Suppressor macrophage treated with lipopolysaccharide for 1 hour (primary cell): ENCODE measurements at places on chromosomes 7 and 10.

DNA sequence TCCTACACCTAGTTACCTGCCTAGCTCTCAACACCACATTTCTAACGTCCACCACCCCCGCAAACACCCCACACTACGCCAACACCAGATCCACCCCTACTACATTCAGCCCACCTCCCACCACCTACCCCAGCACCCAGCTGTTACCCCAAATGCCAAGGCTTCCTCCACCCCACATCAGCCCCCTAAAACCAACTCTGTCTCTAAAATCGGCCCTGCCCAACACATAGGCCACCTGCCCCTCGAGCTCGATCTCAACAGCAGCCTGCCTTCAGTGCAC is 53.3 kb upstream of the SLF2 start:
- DNase-seq = no peak

GRCh38 chr7:158589653-158590052 is 2.0 kb upstream of the PTPRN2 start:
- DNase-seq = no peak

DNA sequence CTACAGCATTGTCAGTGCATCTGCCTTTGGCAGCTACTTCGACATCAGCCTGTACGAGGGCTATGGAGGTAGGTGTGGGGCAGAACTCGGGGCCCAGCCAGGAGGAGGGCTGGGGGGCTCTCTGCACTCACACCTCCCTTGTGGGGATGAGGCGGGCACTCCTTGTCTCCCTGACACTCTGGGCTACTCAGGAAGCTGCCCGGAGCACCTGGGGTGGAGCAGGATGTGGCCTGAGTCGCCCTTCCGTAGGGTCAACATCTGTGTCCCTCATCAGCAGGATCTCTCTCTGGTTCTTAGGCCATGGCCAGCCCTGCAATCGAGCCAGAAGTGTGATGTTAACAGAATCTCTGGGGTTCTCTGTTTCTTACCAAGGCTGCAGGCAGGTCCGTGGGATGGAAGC is 40.2 kb downstream of the C10orf105 start:
- DNase-seq = no peak

GRCh38 chr7:2217206-2217605 is 15.5 kb downstream of the MAD1L1 start:
- DNase-seq = no peak

DNA sequence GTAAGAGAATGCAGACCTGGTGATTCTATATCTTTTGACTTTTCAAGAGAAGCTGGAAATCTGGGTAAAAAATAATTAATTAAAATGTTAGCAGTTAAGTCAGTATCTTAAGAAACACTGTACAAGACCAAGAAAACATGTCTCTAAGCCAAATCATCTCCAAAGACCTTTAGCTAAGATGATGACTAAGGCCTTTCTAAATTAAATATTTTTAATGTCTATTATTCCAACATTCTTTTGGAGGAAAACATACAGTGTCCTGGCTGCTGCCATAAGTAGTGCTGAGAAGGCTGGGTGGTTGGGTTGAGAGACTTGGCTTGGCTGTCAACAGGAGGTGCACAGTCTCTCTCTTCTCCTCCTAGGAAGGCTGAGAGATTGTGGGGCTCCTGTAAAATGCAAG is 20.3 kb downstream of the STARD3NL start:
- no peak for DNase-seq

DNA sequence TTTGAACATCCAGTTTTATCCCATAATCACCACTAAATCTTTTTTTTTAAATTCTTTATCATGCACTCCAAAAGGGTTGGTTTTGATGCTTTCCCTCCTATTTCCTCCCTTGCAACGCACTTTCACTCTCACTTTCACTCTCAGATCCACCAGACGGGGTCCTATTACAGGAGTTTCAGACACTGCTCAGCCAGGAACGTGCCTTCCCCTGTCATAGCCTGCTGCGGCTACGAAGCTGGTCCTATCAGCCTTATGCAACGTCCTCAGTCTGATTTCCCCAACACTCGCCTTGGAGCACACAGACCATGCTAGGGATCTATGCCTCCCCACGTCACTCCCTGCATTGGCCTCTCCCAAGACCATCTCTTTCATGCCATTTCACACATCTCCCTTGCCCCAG is 23.4 kb downstream of the ZPBP start:
- DNase-seq = peak; percentile 52

DNA sequence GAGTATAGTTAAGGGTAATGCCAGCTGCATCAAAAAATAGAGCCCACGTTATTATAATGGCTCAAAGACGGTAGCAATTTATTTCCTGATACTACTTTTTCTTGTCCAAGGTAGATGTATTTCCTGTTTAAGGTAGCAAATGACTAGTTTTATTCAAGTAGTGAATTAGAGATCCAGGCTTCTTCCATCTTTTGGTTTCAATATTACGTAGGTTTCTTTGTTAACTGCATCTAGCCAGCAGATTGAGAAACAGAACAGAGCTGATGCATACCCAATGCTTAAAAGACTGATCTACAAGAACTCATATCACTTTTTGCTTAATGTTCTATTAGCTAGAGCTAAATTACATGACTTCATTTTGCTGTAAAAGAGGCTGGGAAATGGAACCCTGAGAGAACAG is 992.1 kb downstream of the NRG3 start:
- no peak for DNase-seq

DNA sequence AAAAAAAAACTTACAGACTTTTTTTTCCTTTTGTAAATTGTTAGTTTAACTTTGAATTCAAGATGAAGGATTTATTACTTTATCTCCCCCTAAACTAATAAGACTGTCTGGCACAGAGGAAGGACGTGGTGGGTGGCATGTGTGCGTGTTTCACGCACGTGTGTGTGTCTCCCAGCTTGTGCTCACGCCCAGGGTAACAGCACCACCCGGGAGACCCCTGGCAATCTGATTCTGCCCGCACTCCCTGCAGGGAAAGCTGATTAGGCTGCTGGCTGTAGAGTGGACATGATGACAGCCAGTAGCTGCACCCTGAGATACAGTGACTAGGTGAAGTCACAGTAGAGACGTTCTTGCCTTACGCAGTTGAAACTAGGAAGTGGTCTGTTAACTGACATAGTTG is 25.3 kb downstream of the WIPI2 start:
- DNase-seq = no peak

GRCh38 chr7:39333701-39334100 is 232.5 kb upstream of the YAE1 start:
- no peak for DNase-seq

DNA sequence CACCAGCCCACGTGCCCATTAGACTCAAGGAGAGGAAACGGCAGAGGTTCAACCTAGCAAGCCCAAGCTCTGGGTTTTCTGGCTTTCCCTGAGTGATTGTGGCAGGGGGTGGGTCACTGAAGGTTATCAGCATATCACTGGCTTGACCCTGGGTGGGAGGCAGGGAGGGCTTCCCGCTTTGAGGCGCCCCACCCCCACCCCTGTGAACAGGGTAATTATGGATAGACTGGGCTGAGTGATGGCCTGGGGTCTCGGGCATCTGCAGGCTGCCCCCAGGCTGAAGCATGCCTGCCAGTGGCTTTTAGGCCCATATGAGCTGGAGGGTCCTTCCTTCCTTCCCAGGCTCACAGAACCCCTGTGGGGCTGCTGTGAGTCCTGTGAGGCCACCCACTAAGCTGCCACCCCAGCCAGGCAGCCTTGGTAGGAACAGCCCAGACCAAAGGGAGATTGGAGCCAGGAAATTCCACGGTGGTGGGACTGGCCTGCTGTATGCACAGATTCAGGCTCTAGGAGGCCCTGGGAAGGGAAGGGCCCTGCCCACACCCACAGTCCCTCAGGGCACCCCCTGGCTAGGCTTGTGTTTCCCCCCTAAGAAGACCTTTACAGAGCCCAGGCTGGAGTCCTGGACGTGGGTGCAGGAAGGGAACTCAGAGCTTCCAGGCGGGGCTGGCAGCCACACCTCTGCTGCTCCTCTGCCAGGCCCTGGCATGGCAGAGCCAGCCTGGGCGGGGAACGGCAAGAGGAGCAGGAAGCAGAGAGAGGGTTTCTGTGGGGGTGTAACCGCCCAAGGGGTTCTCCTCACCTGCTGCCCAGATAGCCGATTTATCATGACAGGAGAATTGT is 33.1 kb downstream of the GPRIN2 start:
- DNase-seq = no peak

- DNase-seq = no peak
These were observed 411.8 kb downstream of the ARL4A start for GRCh38 chr7:13099154-13099795.

DNA sequence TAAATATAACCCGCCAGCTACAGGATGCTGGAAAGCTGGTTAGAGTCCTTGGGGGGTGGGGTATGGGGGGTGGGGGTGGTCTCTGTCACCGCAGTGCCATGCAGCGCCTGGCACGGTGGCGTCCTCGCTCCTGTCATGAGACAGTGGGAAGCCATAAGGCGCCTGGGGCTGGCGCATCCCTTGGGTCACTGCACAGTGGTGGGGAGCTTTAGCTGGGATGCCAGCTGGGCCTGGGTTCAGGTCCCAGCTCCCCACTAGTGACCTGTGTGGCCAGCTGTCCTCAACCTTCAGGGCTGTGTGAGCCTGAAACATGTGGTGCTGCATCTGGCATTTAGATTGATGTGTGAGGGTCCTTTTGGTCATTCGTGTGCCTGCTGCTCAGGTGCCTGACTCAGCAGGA is 93.9 kb downstream of the BMS1 start:
- no peak for DNase-seq

GRCh38 chr10:80057171-80057570 is 21.3 kb upstream of the TMEM254 start:
- no peak for DNase-seq

GRCh38 chr7:141360416-141360760 is 190.8 kb upstream of the AGK start:
- no peak for DNase-seq

DNA sequence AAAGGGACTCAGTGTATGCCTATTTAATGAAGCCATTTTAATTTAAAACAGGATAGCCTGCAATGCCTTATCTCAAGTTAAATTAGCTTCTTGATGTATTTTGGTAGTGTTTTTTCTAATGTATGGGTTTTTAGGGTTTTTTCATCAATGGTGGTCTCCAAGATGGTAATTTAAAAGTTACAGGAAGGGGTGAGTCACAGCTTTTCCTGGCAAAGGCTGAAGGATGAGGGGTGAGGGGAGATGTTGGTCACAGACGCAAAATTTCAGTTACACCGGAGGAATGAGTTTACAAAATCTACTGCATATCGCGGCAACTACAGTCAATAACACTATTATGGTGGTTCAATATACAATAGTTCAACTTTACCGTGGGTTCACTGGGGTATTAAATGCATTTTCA is 31.6 kb downstream of the CCDC3 start:
- no peak for DNase-seq

DNA sequence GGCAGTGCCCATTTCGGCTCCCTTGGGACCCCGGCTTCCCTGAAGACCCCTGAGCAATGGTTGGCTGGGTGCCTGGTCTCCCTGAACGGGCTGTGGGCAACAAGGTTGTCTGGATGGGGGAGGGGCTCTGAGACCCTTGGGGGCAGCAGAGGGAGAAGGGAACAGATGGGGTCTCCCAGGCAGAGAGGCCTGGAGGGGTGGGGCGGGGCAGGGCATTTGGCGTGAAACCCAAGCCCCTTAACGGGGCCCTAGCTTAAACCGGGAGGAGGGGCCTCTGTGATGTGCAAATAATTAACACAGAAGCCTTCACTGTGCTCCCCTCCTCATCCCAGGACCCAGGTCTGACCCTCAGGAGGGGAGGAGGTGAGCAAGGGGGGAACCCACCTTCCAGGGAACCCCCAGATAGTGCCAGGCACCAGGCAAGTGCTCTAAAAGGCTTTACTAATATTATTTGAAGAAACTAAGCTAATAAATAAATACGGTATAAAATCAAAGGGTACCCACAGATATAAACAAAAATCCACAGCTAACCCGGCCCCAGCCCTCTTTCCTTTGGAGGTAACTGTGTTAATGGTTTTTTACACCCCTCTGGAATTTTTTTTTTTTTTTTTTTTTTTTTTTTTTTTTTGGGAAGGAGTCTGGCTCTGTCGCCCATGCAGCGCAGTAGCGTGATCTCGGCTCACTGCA is 170.8 kb downstream of the RNF216 start:
- no peak for DNase-seq

DNA sequence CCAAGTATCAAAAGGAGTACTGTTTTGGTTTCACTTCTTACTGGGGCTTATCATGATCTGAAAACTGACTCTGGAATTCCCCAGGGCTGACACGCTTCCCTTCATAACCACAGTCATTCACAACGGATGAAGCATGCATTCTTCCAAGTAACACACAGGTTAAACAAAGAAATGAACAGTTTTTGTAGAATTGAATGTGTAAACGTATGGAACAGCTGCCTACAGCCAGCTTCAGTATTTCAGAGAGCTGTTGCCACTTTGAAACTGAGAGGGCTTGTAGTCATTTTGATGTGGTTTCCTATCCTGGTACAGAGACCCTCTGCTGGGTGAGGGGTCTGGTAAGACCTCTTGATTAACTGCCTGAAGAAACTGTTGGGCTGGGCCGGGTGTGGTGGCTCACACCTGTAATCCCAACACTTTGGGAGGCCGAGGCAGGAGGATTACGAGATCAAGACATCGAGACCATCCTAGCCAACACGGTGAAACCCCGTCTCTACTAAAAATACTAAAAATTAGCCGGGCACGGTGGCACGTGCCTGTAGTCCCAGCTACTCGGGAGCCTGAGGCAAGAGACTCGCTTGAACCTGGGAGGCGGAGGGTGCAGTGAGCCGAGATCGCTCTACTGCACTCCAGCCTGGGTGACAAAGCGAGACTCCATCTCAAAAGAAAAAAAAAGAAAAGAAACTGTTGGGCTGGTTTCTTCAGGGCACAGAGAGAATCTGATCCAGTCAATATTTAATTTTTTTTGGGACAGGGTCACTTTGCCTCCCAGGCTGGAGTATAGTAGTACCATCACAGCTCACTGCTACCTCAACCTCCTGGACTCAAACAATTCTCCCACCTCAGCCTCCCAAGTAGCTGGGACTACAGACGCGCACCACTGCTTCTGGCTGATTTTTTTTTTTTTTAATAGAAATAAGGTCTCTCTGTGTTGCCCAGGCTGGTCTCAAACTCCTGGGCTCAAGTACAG is 4.7 kb downstream of the NFE2L3 start:
- DNase-seq = peak; percentile 88

GRCh38 chr10:30645340-30645827 is 15.8 kb upstream of the LYZL2 start:
- DNase-seq = no peak

DNA sequence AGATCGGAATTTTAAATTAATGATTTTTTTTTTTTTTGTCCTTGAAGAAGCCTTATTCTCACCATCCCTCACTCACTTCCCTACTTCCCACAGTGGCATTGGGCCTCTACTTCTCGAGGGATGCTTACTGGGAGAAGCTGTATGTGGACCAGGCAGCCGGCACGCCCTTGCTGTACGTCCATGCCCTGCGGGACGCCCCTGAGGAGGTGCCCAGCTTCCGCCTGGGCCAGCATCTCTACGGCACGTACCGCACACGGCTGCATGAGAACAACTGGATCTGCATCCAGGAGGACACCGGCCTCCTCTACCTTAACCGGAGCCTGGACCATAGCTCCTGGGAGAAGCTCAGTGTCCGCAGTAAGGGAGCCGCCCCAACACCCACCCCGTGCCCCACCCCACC is 23.5 kb downstream of the RET start:
- DNase-seq = no peak

GRCh38 chr7:109895536-109895935 is 1195.4 kb upstream of the LRRN3 start:
- DNase-seq = no peak

GRCh38 chr7:16419859-16420258 is 1.5 kb downstream of the CRPPA start:
- DNase-seq = no peak
